ENCODE measurements at places on chromosomes 7 and 10.

DNA sequence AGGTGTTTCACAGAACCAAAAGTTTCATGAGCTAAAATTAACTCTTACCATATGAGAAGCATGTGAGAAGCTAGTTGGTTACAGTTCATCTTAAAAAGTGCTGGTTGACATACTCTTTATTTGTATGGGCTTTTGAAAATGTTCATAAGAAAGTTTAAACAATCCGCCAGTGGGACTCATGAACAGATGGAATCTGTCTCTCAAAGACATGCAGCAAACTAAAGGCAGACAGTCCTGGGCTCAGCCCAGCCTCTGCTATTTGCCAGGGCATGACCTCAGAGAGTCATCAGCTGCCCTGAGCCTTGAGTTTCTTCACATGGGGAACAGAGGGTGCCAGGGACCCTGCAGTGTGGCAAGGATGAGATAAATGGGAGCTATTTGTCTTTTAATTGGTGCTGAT, 3.2 kb downstream of the PYROXD2 start:
- DNase-seq = no peak

DNA sequence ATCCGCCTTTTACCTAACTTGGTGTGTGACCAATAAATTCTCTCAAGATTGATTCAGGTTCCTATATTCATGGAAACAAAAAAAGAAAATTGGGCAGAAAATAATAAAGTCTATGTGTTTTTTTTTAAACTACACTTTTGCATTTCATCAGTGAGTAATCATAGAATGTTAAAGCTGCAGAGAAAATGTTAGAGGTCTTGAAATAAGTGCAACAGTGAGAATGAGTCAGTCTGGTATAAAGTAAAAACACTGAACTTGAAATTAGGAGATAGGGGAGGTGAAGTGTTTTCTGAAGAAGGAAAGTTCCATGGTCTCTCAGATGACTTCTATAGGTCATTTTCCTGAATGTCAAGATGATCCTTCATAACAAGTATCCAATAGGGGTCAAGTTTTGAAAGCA, 202.6 kb upstream of the NRP1 start:
- no peak for DNase-seq

GRCh38 chr10:95248989-95249388, 41.8 kb downstream of the PDLIM1 start:
- no peak for DNase-seq

GRCh38 chr7:74042746-74043522, 15.0 kb downstream of the ELN start:
- no peak for DNase-seq

GRCh38 chr10:132185601-132186487, 904 bp upstream of the DPYSL4 start:
- DNase-seq = no peak

DNA sequence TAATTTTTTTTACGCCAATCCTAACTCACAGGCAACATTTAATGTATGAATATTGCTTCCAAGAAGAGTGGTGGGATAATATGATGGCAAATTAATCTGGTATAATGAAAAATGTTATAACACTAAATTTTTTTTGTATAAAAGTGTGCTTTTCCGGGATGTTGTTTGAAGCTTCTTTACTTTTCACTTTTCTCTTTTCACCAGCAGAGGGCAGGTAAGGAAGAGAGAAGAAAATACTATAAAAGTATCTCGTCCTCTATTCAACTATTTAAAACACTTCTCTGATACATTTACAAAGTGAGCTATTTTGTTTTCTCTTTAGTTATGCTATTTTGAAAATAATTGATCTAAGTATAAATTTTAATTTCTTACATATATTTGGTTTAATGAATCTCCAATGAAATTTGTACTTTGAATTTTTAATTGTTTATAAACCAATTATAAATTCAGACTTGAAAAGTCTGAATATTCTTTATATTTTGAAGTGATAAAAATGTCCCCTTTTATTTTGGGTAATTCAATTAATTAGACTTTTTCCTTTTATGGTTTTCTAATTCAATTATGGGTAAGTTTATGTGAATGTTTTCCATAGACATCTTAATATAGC, 20.7 kb upstream of the CFTR start:
- no peak for DNase-seq

GRCh38 chr7:50552921-50553320, 12.3 kb downstream of the DDC start:
- DNase-seq = no peak

DNA sequence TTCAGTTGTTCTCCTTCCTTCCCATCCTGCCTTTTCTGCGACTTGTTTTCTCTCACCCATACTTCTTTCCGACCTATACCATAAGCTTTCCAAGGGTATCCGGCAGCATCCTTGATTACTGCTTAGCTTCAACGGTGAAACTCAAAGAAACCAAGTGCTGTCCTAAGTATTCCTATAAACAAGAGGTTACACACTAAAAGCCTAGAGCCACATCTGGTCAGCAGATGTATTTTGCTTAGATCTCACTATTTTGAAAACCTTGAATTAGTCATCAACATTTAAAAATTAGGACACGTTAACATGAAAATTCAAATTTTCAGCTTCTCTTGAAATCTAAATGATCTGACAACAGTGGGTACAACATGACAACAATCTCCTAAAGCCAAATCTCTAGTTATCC, 20.0 kb downstream of the ARHGAP21 start:
- no peak for DNase-seq

DNA sequence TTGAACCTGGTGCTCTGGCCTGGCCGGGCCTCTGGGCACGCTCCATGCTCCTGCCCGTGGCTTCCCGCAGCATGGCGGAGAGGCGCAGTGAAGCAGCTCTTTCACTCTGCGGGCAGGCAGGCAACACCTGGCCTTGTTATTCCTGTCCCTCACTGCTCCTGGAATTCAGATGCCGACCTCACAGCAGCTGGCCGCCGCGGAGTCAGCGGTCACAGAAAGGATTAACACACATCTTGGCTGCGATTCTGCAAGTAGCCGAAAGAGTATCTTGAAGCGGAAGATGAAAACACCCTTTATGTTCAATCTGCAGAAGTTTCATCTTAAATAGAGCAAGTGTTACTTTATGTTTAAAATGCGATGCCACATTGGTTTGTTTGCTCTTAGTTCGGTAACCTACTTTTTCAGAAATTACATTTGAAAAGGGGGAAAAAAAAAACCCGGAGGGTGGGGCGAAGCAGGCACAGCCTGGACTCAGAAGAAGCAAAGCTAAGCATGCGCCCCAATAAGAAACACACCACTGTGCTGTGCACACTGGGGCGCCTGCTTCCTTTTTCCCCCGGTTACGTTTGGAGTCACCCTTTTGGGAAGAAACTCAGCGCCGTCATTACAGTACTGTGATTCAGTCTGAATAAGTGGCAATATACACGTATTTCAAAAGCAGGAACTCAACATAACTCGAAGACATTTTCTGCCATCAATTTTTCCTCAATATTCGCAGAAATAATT, 42.3 kb downstream of the BRI3 start:
- no peak for DNase-seq

- no peak for DNase-seq
Measured at GRCh38 chr7:157006205-157006747, 4.2 kb downstream of the MNX1 start.

- DNase-seq = no peak
Measured at GRCh38 chr7:17301471-17302456, 3.3 kb downstream of the AHR start.

GRCh38 chr10:22701132-22701826, 13.1 kb downstream of the PIP4K2A start:
- no peak for DNase-seq

DNA sequence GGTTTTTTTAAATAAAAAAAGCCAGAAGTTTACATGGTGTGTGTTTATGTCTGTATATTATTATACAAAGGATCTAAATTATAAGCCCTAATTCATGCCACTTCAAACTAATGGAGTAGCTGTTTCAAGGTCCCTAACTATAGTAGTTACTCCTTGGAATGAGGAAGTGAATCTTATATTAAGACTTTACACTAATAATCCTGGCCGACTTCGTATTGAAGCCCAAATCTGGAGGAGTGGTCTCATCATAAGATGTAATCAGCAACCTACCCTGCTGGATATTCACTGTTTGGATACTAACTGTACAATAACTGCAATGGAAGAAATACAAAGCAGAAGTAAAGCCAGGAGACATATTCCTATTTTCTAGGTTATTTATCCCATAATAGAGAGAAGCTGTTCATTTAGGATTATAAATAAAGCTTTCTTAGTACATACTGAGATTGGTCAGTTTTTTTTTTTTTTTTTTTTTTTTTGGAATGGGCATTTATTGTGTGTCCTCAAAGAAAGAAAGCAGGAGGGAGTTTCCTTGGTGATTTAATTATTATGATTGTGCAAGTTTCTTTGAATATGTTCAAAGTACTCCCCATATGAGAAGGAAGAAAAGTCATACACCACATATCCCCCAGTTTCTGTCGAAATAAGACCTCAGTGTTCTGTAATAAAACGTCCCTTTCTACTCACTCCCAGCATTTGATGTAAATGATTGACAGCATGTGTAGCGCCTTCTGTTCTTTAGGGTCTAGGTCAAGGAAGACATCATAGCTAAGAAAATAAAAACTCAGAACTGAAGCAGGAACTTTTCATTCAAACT, 397.8 kb downstream of the EXOC4 start:
- DNase-seq = no peak

DNA sequence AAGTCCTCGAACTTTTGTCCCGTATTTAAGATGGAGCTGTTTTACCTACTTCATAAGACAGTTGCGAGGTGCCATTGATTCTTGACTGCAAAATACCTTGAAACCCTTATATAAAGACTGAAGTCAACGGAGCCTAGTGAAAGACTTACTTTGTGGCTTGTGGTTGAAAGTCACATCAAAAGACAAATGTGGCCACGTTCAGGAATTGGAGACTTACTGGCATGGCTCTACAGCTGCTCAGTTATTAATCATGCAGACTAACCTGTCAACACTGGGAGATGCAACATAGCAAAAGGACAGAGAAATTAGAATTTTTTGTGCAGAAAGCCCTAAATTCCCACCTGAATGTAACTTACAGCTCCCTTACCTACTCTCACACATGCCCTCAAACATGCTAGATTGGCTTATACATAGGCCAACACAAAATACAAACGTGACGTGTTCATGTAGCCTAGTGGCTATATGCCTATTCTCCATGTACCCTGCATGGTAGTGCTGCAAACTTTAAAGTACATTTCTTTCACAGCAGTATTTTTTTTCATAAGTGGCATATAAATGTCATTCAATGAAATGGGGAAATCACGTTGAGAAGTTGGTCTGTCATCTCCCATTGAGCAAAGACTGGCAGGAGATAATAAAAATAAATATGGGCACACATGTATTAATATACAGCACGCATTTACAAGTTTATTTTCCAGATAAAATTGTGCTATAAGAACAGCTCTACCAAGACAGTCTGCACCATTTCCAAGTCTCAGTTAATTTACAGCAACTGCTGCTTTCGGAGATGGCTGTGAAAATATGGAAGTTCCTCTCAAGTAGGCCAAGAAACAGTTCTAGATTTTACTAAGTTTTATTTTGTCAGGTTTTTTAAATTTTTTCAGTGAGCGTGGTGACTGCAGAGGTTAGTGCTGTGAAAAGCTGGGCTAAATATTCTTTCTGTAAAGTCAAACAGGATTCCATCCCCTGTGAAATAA, 170.4 kb upstream of the C7orf33 start:
- DNase-seq = no peak

- no peak for DNase-seq
Measured at GRCh38 chr10:49615213-49615612, 1.4 kb downstream of the CHAT start.

DNA sequence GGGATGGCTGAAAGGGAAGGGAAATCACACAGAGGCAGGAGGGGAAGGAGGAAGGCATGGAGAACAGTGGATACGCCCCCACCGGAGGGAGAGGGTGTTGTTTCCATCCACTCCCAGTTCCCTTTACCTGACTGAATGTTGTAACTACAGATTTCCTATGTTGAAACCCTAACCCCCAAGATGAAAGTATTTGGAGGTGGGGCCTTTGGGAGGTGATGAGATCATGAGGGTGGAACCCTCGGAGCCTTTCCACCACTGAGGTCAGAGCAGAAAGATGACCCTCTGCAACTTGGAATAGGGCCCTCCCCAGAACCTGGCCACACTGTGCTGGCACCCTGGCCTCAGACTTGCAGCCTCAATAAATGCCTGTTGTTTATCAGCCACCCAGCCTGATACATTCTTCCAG, 48.6 kb upstream of the CNPY1 start:
- DNase-seq = no peak

GRCh38 chr10:98258683-98259454, 9.1 kb downstream of the LOXL4 start:
- no peak for DNase-seq

DNA sequence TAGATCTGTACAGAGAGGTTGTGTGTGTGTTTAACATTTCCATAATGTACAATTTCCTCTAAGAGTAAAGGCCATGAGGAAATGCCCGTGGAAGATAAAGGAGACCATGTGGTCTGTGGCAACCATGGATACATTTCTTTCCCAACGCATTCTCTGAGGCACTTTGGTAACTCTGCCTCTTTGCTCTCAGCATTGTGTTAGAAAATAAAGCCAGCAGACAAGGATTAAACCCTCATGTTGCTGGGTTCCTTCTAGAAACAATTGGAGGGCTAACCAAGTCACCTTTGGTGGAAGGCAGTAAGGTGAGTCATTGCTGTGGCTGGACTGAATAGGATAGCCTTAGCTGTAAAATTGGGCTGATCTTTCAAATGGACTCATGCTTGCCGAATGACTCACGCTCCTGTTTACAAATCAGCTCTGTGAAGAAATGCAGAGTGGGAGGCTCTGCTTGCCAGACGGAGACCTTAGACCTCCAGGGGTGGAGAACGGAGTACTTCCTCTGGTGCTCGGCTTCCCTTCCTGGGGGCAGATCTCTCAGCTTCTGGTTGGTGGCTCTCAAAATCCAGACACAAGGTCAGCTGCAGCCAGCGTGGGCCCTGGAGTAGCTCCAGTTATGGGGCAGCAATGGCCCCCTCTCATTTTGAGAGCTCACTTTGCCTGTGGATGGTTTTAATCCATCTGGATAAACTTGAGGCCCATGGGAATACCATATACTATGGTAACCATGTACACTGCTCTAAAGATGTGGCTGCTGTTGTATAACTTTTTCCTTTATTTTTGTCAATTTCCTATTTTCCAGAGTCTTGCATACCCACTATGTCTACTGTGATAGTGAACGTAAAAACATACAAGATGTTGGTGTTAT, 137.3 kb downstream of the TCF7L2 start:
- DNase-seq = no peak

DNA sequence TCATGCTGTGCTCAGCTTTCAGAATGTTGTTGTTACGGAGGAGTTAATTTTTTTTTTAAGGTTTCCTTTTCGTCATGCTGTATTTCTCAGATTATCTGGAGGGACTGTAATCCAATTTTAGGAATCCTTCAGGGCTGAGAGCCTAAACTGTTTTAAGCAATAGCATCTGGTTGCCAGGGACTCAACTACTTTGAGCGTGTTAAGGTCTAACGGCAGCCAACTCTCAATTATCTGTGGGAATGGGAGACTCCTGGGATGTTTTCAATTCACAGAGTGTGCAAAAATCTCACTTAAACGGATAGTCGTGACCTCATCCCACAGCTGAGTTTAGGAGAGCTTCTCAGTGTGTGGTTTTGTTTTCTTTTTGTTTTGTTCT, 291.7 kb downstream of the AUTS2 start:
- no peak for DNase-seq

GRCh38 chr10:115942101-115942500, 330.9 kb downstream of the GFRA1 start:
- DNase-seq = no peak

- no peak for DNase-seq
Measured at GRCh38 chr7:5266191-5267028, 16.3 kb upstream of the SLC29A4 start.

- no peak for DNase-seq
Measured at GRCh38 chr10:102639537-102639936, 4.7 kb upstream of the TRIM8 start.
